ENCODE measurements at places on chromosomes 3 and 15. TPM values are rescaled to one million over a fixed set of nuclear protein-coding genes. Genes with fewer than 3 reads are reported as not detected.

DNA sequence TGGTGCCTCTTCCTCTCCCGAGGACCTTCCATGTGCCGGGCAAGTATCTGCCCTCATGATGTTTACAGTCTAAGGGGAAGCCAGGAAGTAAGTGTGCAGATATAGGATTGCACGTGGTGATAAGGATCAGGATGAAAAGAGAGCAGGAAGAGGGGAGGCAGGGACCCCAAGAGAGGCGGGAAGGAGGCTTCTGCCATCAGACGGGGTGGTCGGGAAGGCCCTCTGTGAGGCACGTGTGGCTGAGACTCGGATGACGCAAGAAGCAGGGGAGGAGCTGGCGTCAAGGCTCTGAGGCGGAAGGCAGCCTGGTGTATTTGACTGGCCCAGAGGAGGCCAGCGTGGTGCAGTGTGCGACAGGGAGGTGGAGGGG, 762 bp upstream of the IQSEC1 start:
- DNase-seq, result no peak

DNA sequence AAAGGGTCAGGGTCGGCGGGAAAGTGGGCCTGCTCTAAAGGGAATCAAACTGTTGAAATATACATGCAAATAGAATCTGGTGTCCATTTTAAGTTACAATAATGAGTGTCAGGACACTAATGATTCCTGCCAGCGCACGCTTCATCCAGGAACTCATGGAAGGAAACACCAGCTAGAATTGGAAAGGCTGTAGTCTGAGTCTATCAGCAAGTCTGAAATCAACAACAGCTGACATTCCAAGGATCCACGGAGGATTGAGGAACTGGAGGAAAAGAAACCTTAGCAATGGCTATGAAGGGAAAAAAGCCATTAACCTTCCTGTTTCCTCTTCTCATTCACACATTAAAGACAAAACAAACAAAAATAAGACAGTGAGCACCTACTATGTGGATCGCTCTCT, 1063.1 kb downstream of the NTRK3 start:
- no peak for DNase-seq

MYO5A gene
- 7.4 TPM for total RNA-seq

GRCh38 chr3:20068512-20069177, 28.4 kb downstream of the KAT2B start:
- no peak for DNase-seq

GRCh38 chr3:55702822-55703221, 215.7 kb upstream of the WNT5A start:
- DNase-seq, result no peak

DNA sequence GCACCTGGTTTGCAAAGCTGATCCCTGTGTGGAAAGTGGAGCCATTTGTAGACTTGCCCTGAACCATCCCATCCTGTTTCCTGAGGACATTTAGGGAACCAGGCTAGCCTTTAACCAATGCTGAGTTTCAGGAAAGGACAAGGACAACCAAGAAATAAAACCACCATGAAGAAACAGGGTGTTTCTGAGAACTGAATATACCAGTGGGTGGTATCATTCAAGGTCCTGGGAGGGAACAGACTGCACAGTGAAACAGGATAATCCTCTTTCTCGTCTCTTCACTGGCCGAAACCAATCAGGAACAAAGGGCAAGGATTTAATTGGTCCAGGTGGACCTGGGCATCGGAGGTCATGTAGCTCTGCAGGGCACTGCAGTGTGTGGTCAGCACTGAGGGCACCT, 21.8 kb downstream of the ZNF860 start:
- no peak for DNase-seq

GRCh38 chr3:33937628-33938027, 139.2 kb downstream of the PDCD6IP start:
- no peak for DNase-seq

GMNC gene
- total RNA-seq, result 2.9 TPM

SLC28A2 gene
- total RNA-seq, result not detected

DNA sequence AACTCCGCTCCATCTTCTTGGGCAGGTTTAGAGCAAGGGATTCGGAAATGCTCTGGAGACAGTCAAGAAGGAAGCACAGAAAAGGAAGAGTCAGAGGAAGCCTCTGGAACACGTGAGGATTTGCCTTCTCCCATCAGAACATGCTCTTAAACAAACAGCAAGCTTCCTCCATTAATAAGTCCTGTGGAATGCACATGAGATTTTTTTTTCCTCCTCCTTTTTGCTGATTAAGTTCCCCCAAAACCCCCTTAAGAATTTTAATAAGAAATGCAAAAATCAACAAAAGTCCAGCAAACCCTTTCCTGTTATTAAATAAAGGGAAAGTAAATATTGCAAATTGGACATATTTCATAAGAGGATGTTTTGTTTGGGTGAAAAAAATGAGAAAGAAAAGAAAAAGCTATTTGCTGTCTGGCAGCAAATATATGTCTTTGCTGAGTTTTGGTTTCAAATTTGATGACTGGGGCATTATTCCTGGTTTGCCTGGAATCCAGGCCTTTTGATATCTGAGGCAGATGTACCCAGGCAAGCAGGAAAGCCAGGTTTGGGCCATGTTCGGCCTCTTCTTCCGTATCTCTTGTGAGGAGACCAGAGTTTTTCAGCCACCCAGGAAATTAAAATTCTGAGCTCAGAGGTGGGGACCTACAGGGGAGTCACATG, 7.9 kb upstream of the TSEN2 start:
- DNase-seq, result no peak

TPRG1 gene
- 2.7 TPM for total RNA-seq
